Glomerular endothelial cell (primary cell): ENCODE measurements at places on chromosomes 16 and 17.

- no peak for DNase-seq
These were observed 7.8 kb downstream of the VPS4A start for GRCh38 chr16:69318911-69319289.

DNA sequence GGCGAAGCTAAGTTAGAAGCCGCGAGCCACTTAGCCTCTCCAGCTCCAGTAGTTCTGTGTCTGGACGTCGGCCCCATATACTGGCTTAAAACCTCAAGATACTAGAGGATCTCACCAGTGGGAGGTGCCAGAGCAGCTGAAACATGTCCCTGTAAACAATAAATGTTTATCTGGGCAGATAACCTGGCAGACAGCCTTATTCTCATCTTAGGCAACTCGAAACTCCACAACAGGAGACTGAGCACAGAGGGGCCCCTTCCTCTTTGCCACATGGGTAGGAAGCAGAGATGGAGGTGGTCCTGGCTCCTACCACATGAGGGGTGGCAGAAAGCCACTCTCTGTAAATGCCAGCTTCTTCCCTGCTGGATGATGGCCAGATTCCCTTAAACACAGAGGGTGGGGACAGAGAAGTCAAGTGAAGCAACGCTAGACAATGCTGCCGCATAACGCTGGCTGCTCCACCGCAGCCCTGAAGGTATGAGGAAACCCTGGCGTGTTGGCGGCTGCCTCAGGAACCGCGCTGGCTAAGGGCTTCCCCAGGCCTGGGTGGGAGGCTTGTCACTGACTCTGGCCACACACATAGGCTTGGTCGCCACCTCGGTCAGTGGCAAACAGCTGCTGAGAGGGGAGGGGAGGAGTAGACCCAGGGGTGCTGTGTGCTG lies 67.9 kb downstream of the HIC1 start:
- DNase-seq = no peak

DNA sequence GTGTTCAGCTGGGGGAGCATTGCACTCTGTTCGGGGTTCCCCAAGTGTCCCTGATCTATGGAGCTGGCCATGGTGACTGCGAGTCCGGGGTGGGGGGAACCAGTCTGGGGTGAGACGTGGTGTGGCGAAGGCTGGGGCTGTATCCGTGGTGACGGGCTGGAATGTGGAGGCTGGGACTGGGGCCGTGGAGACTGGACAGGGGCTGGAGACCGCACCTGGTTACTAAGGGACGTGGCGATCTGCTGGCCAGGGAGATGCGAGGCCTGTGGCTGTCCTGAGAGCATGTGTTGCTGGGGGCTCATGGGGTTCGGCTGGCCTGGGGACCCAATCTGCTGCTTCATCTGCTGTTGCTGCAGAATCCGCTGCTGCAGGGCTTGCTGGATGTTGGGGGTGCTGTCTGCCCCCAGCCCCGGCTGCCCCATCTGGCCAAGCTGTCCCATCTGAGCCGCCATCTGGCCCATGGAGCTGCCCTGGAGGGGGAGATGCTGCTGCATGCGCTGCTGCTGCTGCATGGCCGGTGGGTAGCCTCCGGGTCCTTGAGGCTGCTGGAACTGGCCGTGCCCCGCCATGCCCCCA lies 10.6 kb upstream of the TRAP1 start:
- DNase-seq = no peak

GRCh38 chr16:71572497-71573116 lies 4.3 kb downstream of the TAT start:
- DNase-seq = no peak

GRCh38 chr16:58499092-58499511 lies 841 bp upstream of the NDRG4 start:
- DNase-seq = no peak

DNA sequence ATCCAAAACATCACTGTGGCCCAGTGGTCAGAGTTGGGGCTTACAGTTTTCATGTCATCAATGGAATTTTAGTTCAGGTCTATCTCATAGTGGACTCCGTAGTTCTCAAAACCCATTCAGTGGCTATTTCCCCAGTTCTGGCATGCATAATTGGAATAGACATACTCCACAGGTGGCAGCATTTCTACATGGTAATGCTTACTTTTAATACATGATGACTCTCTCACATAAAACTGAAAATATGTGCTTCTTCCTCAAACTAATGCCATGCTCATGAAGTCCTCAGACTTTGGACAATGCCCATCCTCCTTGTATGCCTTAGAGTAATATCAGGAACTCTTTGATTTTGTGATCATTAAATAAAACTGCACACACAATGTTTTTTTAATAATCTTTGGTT lies 857.4 kb upstream of the GOT2 start:
- no peak for DNase-seq

GRCh38 chr17:51335883-51336822 lies 75.8 kb downstream of the UTP18 start:
- DNase-seq = no peak

DNA sequence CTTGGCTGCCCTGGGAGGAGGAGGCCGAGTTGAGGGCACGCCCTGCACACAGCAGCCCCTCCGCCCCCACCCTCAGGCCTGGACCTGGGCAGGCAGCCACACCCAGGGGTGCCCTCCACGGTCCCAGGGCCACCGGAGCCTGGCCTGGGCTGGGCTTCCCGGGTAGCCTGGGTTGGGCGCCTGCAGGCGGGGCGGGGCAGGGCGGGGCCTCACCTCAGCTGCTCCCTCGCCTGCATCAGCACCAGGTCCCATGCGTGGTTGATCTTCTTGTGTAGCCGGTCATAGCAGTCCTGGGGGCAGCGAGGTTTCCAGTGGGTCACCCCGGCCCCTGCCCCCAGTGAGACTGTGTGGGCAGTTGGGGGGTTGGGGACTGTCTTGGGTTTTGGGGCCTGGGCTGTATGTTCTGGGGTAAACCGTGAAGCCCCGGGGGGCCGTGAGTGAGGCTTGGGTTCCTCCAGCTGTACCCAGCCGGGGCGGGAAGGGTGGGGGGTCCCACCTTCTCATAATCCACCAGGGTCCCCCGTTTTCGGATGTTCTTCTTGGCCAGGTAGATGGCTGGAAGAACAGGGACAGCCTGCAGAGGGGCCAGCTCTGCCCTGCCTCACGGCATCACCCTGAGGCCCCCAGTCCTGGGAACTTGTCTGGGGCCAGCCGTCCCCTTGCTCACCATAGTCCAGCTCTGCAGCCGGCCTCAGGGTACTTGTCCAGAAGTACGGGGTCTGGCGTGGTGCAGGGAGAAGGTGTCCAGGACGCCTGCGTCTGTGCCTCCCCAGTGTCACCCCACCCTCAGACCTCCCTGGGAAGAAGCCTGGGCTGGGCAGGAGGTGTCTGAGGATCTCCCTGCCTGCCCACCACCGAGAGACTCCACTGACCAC lies 2.0 kb downstream of the RGS11 start:
- no peak for DNase-seq

- no peak for DNase-seq
These were observed at the start of gene FBXL16 for GRCh38 chr16:705431-706188. FBXL16 (minus strand) TSS chr16:705801; CDS start chr16:697405, 8,396 bp downstream.

DNA sequence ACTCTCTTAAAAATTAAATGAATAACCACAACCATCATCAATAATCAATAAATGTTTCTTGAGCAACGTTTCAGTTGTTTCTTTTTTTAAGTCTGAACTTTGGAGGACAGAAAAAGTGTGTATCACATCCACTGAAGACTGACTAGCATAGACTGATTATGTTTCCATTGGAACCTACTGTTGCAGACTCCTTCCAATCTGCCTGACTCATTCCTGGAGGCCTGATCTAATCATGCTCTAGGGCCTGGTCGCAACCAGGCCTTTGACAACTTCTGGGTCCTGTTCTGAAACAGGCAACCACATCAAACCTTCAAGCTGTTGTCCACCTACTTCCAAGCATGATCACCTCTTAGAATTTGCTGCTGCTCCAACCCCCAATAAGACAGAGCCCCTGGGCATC lies 109.2 kb upstream of the NUDT7 start:
- DNase-seq = no peak

DNA sequence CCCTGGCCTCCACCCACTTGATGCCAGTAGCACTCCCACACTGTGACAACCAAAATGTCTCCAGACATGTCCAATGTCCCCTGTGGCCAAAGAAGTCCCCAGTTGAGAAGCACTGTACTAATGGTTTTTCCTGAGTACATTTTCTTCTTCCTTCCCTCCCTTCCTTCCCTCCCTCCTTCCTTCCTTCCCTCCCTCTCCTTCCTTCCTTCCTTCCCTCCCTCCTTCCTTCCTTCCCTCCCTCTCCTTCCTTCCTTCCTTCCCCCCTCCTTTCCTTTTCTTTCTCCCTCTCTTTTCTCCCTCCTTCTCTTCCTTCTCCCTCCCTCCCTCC lies 76.7 kb upstream of the CDC42EP4 start:
- no peak for DNase-seq

DNA sequence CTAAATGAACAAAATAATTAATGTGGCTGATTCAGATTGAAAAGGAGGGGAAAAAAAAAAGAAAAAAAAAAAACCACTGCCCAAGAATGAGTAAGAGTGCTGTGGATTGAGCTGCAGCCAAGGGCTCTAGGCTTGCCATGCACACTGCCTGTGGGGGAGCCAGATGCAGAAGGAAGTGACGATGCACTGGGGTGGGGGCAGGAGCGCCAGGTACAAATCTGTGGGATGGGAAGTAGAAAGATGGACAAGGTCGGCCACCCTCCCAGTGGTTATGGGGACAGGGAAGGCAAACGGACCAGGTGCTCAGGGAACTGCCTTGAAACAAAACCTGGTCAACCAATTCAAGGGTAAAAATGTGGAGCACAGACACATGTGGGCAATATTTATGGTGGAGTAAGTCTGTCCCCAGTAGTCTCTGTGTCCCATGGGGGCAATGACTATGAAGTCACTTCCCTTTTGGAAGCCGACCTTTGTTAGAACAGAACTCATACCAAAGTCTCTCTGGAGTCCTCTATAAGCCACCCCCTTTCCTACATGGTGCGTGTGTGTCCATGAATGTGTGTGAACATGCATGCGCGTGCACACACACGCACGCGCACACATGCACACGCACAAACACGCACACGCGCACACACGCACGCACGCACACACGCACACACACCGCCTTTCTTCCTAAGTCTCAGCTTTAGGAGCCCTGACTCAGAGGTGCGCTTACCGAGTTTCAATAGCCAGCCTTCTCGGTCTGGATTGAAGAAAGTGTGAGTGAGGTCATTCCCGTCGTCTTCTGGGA lies 84.3 kb downstream of the CYTH1 start:
- no peak for DNase-seq

DNA sequence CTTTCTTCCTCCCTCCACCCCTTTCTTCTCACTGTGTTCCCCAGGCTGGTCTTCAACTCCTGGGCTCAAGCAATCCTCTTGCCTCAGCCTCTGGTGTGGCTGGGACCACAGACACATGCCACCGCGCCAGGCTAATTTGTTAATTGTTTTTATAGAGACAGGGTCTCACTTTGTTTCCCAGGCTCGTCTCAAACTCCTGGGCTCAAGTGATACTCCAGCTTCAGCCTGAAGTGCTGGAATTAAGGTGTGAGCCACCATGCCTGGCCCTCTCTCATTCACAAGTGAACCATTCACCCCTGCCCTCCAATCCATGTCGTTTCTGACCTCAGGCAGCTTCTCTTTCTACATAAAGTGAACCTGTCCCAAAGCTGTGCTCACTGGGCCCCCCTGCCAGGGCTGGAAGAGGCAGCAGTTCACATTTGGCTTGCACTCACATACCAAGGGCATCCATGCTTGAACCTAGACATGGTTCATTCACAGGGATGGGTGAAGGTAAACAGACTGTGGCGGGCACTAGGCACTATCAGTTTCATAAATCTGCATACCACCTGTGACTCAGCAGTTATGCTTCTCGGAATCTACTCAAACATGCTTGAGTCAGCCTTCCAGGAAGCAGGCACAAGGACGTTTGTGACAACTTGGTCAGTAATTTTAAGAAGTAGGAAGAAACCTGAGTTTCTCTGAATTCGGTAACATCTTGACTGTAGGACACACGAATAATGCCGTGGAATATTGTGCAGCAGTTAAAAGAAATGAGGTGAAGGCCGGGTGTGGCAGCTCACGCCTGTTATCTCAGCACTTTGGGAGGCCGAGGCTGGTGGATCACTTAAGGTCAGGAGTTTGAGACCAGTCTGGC lies 6.0 kb upstream of the RNF213 start:
- DNase-seq = peak; percentile 76

DNA sequence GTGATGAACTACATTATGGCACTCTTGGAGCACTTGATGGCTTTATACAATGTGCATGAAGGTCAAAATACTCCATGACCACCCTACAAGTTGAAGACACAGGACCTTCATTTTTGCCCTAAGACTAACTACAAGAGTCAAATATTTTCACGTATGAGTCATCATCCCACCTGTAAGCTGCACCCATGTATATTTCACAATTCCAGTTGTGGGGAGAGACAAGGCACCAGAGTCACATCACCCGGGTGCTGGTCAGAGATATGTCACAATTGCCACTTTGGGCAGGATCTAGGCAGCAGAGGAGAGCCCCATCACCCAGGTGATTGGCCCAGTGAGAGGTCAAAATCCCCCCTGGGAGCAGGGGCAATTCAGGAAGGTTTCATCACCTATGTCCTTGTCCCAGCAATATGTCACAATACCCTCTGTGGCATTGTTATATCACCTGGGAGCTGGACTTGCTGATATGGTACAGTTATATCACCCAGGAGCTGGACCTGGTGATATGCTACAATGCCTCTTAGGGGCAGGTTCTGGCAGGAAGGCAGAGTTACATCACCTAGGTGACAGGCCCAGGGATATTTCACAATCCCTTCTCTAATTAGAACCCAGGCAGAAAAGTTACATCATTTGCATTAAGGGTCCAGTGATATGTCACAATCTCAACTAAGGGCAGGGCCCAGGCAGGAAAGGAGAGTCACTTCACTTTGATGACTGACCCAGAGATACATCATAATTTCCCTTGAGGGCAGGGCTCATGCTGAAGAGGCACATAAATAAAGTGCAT lies 1839.2 kb downstream of the TP53TG3F start:
- no peak for DNase-seq

DNA sequence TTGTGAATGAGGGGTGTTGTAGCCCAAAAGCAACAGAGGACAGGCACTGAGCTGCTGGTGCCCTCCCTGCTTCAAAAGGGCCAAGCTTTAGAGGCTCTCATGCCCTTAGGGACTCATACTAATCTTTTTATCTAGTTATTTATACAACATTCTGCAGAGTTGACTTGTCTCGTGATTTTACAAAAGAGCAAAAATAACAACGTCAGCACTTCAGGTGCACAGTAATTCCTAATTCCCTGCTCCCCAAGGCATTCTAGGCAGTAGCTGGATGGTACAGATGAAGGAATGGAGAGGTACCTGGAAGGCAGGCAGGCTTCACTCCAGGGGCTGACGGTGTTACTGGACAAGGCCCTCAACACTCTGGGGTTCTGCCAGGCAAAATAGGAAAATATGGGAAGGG lies 406.7 kb upstream of the CCL2 start:
- no peak for DNase-seq
